ENCODE measurements at places on chromosomes 3 and 15.

DNA sequence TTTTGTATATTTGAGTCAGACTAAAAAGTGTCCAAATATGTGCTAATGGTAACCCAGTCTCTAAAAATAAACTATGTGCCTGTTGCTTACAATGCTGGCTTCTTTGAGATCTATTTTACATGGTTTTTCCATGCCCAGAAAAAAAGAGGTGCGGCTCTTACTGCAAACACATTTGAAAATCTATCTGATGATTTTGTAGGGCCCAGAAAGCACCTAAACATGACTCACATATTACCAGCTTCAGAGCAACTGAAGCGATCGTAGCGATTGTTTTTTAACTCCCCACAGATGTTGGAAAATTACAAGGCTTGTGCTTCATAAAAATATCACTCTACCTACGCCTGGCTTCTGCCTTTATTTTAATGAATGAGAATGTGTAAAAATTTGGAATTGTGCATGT, 53.5 kb downstream of the SUCNR1 start:
- DNase-seq = no peak

DNA sequence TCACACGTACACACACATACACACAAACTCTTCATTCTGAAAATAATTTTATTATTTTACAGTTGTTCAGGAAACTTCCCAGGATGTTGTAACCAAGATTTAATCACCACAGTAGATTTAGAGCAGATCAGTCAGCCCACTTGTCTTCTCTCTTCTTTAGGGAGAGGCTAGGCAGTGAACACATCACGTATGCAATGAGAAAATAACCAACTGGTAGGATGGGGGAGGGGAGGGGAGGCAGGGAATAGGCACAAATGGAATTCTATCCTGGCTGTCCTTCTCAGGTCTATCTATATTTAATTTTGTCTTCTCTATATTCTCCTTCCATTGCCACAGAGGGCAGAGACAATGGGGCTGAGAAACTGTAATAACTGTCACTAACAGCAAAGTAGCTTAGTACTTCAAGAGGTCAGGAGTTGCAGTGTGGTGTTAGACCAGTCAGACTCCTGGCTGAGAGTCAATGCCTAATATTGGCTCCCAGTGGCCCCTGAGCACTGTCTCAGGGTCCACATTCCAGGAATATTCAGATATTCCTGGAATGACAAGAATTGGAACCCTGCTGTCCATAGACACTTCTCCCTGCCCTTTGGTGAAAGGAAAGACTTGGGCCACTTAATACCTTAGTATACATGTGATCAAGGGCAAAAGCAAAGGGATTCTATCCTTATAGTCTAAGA, 2.6 kb upstream of the HCLS1 start:
- no peak for DNase-seq

GRCh38 chr3:52225452-52226228, at the start of gene TLR9:
Gene TLR9, minus strand, starts transcription at chr3:52225645. Its CDS starts 116 bp downstream, at chr3:52225529.
- DNase-seq = no peak

- peak; percentile 86 for DNase-seq
Measured at GRCh38 chr3:49869525-49870126, at the start of gene CAMKV. Gene CAMKV, minus strand, starts transcription at chr3:49869906. Its CDS starts 7,518 bp downstream, at chr3:49862388.

GRCh38 chr3:76010252-76010651, 224.9 kb upstream of the ZNF717 start:
- no peak for DNase-seq
